ENCODE measurements at places on chromosomes 12 and 14.

GRCh38 chr14:101217080-101217463 is 313.6 kb upstream of the RTL1 start:
- DNase-seq: no peak

- no peak for DNase-seq
Measured at GRCh38 chr14:91253795-91254323, 9.4 kb upstream of the GPR68 start.

- no peak for DNase-seq
Measured at GRCh38 chr12:46460682-46461210, 88.2 kb upstream of the SLC38A2 start.

DNA sequence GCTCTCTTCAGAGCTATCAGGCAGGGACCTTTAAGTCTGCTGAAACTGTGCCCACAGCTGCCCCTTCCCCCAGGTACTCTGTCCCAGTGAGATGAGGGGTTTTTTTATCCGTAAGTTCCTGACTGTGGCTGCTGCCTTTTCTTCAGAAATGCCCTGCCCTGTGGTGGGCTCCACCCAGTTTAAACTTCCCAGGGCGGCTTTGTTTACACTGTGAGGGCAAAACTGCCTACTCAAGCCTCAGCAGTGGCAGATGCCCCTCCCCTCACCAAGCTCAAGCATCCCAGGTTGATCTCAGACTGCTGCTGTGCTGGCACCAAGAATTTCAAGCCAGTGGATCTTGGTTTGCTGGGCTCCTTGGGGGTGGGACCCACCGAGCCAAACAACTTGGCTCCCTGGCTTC is 46.9 kb upstream of the SLC16A7 start:
- DNase-seq: no peak

DNA sequence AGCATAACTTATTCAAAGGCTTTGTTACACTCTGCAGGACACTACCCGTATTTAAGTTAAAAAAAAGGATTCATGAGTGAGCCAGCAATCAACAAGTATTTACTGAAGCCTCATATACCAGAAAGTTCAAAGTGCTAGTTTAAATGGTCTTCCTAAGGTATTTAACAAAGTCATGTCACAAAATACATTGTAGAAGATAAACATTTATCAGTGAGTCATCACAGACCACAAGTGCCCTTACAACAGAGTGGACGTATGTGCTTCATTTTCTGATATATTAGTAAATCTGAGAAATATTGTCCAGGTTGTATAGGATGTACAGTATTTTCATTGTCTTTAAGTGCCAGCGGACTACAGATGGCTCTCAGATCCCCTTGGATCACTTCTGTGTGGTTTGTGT is 24.2 kb downstream of the FLRT2 start:
- no peak for DNase-seq

- no peak for DNase-seq
Measured at GRCh38 chr14:20782280-20782890, 1.3 kb downstream of the RNASE6 start.

- no peak for DNase-seq
Measured at GRCh38 chr12:86429824-86430223, 173.6 kb upstream of the MGAT4C start.

GRCh38 chr12:46177025-46177424 is 91.8 kb downstream of the SLC38A1 start:
- no peak for DNase-seq

GRCh38 chr12:53047221-53048032 is 2.4 kb upstream of the TNS2 start:
- peak; percentile 69 for DNase-seq

DNA sequence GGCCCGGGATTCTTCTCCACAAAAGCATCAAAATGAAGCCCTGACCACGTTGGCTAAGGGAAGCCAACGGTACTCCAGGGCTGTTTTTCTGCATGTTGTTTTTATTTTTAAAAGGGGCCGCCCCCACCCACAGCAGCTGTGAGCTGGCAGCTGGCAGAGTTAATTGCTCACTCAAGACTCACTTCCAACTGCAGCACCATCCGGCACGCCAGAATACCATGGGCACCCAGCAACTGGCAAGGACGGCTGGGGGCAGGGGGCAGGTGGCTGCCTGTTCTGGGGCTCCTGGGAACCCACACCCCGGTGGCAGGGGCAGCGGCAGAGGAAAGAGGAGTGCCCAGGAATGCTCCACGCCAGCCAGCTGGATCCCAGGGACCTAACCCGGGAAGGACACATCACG is 44.3 kb downstream of the NCOR2 start:
- no peak for DNase-seq

- DNase-seq: no peak
Measured at GRCh38 chr12:113329022-113329790, 5.7 kb downstream of the SLC8B1 start.

- DNase-seq: no peak
Measured at GRCh38 chr14:77142005-77142800, 612 bp upstream of the ZDHHC22 start.

- DNase-seq: no peak
Measured at GRCh38 chr14:20617138-20618003, 24.1 kb downstream of the OR6S1 start.

- DNase-seq: no peak
Measured at GRCh38 chr12:1978078-1978862, 26.0 kb downstream of the DCP1B start.

GRCh38 chr12:96205908-96206307 is 11.7 kb downstream of the ELK3 start:
- DNase-seq: no peak

- no peak for DNase-seq
Measured at GRCh38 chr14:101175731-101176534, 272.4 kb upstream of the RTL1 start.

GRCh38 chr14:79820866-79821535 is 390.3 kb downstream of the DIO2 start:
- DNase-seq: no peak

- DNase-seq: no peak
Measured at GRCh38 chr14:39434401-39434800, 2.2 kb upstream of the FBXO33 start.

DNA sequence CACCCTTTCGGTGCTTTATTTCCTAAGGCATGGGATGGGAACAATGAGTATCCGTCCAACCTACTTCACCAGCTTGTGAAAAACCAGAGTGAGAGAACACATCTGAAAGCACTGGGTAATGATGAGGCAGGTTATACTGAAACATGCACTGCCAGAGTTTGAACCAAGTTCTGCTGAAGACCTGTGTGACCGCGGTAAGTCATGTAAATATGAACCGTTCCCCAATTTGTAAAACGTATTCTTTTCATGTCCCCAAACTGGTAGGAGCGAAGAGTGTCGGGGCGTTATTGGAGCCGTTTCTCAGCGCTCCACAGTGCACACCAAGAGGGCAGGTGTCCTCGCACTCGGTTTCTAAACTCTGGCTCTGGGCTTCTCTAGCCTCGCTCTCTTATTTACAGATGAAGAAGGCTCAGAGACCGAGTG is 788 bp upstream of the NGDN start:
- DNase-seq: no peak

- DNase-seq: no peak
Measured at GRCh38 chr14:22382955-22383354, 206.1 kb downstream of the DAD1 start.

GRCh38 chr12:54725233-54725843 is 77.2 kb upstream of the DCD start:
- no peak for DNase-seq

DNA sequence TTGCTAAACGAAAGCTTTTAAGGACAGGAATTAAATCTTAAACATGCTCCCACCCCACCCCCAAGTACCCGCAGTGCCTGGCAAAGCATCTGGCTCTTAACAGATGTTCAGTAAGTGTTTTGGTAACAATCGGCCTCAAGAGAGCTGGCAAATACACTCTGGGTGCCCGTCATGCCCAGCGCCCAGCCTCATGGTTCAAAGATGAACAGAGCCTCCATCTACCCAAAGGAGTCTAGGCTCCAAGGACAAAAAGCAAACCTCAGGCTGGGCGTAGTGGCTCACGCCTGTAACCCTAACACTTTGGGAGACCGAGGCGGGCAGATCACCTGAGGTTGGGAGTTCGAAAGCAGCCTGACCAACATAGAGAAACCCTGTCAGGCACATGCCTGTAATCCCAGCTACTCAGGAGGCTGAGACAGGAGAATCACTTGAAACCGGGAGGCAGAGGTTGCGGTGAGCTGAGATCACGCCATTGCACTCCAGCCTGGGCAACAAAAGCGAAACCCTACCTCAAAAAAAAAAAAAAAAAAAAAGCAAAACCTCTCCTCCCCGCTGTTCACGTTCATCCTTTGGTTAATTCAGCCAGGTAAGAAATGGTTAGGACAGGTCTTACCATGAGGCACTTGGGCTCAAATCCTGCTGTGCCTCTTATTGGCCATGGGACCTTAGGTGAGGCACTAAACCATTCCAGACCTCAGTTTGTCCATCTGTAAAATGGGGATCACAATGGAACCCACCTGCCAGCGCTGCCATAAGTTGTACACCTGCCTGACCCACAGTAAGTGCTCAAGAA is 151.3 kb downstream of the BCL11B start:
- DNase-seq: no peak

DNA sequence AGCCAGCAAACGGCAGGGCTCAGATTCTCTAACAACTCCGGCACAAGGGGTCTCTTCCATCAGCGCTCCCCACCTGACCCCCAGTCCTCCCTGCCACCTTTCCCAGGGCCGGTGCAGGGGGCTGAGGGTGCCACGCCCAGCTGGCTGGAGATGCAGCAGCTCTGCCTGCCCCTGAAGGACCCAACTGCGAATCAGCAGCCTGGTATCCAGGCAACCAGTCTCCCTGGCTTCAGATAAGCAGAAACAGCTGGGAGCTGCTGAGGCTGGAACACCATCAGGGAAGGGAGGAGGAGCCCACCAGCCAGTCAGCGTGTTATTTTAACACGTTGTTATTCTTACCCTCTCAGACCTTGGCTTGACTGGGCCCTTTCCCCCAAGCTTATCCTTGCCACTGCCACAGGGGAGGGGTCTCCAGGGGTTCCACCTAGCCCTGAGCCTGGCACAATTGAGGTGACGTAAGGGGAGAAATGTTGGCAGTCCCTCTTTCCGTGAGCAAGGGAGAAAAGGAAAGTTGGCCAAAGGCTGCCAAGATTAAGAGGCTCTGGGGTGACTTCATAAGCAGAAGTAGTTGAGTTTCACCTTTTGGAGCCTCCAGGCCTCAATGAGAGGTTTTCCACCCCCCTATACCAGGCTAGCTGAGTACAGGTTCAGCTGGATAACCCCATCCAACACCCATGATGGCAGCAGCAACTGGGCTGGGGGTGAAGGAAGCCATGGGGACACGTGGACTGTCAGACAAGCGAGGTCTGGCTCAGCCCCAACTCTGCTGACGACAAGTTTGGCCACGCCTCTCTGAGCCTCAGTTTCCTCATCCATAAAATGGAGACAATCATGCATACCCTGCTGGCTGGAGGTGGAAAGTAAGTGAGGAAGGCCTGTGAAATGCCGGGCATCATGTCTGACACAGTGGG is 91.1 kb downstream of the IRF2BPL start:
- no peak for DNase-seq

- DNase-seq: no peak
Measured at GRCh38 chr14:58873228-58873953, 235.6 kb downstream of the DACT1 start.

DNA sequence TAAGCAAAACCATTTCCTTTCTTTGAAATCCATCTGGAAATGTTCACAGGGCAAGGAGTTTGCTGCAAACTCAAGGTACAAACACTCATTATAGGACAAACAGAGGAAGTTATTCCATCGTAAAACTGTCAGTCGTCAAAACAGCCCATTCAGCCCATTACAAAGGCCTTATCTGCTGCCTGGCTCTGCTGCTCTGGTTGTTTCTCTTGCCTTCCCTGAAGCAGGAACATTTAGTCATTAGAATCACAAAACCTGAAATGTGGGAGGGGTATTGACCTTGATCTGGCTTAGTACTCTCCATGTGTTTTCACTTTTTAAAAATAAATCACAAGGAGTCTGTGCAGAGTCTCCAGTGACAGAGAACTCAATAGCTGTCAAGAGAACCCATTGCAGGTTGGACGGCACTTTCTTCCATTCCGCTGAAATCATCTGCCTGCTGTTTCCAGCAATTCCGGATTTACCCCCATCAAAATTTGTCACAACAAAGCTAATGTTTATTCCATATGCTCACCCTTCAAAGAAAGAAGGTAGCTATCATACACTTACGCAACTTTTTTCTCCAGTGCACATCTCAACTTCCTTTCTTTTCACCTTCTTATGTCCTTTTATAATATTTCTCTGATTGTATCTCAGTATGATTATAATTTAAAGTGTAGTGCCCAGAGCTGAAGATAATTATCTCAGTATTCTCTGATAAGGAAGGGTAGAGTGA is 24.6 kb upstream of the ITPR2 start:
- DNase-seq: no peak

GRCh38 chr12:122963941-122964265 is 2.4 kb downstream of the ABCB9 start:
- DNase-seq: no peak

DNA sequence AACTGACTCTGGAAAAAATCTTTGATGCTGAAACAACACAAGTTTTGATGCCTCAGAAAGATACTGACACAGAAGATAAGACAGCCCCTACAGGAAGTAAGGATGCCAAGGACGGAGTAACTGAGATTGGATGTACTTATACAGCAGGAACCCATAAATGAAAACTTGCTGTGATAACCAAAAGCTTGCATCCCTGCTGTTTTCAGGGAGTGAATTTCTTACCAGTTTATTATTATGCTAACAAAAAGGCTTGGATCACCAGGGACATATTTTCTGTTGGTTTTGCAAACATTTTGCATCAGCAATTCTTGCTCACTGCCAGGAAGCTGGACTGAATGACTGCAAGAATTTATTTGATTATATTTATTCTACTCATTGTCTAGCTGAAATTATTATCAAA is 197.7 kb downstream of the NAV3 start:
- DNase-seq: no peak

DNA sequence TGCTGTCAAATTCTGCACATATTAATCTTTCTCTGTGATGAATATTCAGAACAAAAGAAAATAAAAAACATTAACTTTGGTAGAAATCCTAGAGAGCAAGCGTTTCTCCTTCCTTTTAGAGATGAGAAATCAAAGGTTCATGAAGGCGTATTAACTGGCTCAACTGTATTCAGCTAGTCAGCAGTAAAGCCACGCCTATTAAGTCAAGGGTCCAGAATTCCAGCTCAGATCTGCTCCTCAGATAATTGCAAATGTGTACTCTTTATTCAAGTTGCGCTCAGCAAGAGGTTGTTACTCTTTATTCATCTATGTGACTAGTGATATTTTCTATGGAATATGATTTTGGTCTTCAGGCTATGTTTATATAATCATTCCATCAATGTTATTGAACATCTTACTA is 13.1 kb upstream of the POC1B start:
- no peak for DNase-seq

GRCh38 chr12:7994731-7995205 is 37.7 kb upstream of the FOXJ2 start:
- DNase-seq: no peak

GRCh38 chr12:70733385-70733784 is 96.2 kb upstream of the PTPRB start:
- DNase-seq: no peak

DNA sequence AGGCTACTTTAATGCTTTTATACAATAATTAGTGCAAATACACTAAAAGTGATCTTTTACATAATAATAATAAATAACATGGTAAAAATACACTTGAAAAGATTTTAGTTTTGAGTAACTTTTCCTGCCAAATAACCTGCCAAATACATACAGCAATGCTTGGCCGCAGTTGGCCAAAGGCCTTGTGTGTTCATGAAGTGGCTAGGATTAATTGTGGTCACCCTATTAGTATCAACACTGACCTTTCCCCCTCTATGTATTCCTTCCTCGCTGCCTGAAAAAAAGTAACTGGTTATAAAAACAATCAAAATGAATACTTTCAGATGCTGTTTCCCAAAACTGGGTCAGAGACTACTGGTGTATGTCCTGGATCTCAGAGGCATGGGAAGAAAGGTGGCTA is 34.3 kb downstream of the KICS2 start:
- no peak for DNase-seq

GRCh38 chr12:62703011-62703380 is 232.0 kb downstream of the PPM1H start:
- no peak for DNase-seq

Measured in activated T-cell treated with anti-CD3 and anti-CD28 coated beads for 48 hours (primary cell).